ENCODE measurements at places on chromosomes 2 and 18.
A peak's percentile ranks its signal among the peaks of the same experiment; 100 is the strongest.

DNA sequence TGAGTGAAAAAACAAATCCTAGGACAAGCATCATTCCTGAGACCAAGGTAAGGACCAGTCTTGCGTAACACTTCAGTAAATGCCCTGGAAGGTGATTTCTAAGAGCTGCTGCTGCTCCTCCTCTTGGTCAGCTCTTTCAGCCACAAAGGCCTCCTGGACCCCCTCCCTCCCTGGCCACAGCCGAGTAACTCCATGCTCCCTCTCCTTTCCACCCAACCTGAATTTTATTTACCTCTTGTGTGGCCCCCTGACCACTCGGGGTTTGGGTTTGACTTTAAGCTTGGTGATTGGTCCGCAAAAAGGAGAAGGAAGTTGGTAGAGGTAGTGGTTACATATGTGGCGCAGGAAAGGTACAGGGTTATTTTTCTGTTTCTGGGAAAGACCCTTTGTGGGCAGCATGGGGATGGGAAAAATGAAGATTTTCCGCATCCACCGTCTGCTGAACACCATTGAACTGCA is 9.2 kb downstream of the HTRA2 start:
- no peak for DNase-seq

DNA sequence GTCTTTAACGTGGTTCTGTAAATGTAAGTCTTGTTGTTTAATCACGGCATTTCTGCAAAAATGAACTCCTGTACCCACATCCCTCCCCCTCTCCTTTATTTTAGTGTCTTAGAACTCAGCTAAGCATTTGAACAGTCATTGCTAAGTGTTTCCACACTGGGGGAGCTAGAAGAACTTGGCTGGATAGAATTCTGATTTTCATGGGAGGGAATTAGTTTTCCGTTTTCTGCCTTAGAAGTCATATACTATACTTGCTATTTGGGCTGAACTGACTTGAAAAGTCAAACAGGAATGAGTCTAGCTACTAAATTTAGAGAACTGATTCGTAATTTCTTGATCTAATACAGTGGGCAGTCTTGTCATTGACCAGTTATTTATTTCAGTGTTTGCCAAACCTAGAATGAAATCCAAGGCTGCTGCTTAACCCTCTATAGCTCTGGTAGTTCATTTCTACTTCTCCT is 61.1 kb downstream of the FMNL2 start:
- DNase-seq: no peak

- no peak for DNase-seq
These were observed 62.1 kb downstream of the NUP35 start for GRCh38 chr2:183186296-183186695.

DNA sequence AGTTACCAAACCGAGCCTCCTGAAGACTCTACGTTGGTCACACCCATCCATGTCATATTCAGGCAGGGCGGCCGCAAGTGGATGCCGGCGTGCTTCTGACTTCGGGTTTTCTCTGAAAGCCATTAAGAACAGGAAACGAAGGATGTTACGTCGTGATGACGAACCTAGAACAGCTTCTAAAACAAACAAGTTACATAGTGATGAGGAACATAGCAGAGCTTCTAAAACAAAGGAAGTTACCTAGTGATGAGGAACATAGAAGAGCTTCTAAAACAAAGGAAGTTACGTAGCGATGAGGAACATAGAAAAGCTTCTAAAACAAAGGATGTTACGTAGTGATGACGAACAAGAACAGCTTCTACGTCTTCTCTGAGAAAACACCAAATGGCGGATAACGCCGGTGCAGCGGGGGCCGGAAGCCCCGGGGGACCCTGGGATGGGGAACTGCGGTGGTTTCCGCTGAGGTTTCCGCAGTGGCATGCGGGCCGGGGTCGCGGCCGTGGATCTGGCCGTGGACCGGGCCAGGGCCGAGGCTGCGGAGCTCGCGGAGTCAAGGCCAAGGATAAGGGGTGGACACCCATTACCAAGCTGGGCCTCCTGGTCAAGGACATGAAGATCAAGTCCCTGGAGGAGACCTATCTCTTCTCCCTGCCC is 141.1 kb downstream of the SOCS6 start:
- no peak for DNase-seq

GRCh38 chr2:64276417-64277095 is 132.3 kb upstream of the PELI1 start:
- DNase-seq: no peak

DNA sequence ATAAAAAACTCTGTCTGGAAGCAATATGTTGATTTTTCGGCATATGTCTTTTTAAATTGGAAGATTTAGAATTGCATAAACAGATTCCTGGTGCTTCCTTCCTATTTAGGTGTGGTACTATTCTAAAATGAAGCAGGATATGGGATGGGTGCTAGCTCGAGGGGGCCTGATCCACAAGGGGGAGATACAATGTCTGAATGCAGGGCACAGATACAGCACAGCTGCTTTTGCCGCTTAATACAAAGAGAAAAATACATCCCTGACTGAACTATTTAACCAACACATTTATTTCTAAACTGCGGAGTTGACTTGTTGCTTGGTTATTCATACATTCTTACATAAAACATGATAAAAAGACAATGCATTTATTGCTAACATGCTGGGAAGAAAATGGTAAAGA is 169.1 kb downstream of the TMEFF2 start:
- no peak for DNase-seq

DNA sequence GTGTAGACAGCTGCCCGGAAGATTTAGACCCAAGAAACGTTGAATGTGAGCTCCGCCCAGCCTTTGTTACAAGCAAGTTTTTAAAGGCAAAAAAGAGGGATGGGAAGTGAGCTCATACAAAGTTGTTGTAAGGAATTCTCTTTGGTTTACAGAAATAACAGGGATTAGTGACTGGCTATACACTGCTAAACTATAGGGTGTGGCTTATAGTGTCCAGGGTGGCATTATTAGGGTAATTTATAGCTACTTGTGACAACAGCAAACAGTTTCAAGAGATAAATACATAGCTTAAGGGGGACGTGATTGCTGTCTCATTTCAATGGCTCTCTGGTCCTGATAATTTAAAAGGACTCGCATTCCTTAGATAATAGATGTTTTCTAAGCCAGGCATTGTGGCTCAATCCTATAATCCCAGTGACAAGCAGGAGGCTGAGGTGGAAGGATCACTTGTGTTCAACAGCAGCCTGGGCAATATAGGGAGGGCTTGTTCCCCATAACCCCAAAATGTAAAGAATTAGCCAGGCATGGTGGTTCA is 66.5 kb upstream of the TGIF1 start:
- DNase-seq: no peak

GRCh38 chr2:100563407-100564247 is 834 bp downstream of the PDCL3 start:
- no peak for DNase-seq

DNA sequence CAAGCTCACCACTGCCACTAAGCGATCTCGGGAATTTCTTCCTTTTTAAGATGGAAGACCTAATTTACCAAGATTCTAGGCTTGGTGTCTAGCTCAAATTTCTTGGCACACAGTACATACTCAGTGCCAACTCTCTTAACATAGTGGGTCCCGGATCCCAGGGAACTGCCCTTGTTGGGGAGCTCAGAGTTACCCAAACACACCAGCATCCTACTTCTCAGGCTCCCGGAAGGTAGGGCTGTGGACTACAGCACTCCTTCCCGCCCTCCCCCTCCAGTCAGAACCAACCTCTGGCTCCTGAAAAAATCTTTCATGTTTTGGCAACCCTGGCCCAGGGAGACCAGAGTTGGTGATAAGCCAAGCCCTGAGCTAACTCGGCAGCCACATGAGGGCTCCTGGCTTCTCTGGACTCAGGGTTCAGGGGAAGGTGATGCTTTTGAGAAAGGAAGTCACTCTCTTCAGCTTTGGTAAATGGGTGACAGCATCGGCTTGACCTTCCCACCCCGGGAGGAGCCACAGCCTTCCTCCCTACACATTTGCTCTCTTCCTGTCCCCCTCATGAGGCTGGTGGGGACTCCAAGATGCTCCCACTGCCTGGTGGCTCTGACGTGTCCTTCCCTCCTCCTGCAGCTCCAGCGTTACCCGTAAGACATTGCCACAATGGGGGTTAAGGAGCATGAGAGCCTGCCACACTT is 8.8 kb downstream of the ODC1 start:
- DNase-seq: no peak

GRCh38 chr2:97663626-97663961 is 250 bp downstream of the ACTR1B start:
- no peak for DNase-seq

- no peak for DNase-seq
These were observed 181.5 kb downstream of the EN1 start for GRCh38 chr2:118665784-118666529.

DNA sequence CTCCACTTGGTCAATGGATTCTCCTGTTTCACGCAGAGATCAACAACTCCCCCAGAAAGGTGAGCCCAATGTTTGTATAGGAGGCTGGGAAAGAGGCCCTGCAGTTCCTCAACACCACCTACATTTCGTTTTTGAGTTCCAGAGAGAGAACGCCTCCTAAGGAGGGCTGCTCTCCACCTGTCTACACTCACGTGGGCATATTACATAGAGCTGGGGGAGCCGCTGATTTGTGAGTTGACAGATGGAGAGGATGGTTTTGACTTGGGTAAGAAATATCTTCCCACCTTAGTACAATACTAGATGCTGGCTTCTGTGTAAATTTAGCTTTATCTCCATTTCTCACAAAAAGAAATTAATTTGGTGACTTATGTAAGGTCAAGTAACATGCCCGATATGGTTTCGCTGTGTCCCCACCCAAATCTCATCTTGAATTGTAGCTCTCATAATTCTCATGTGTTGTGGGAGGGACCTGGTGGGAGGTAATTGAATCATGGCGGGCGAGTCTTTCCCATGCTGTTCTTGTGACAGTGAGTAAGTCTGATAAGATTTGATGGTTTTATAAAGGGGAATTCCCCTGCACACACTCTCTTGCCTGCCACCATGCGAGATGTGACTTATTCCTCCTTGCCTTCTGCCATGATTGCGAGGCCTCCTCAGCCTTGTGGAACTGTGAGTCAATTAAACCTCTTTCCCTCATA is 274.5 kb upstream of the PXDN start:
- no peak for DNase-seq

GRCh38 chr2:167264380-167264779 is 376.1 kb downstream of the XIRP2 start:
- peak; percentile 2 for DNase-seq

DNA sequence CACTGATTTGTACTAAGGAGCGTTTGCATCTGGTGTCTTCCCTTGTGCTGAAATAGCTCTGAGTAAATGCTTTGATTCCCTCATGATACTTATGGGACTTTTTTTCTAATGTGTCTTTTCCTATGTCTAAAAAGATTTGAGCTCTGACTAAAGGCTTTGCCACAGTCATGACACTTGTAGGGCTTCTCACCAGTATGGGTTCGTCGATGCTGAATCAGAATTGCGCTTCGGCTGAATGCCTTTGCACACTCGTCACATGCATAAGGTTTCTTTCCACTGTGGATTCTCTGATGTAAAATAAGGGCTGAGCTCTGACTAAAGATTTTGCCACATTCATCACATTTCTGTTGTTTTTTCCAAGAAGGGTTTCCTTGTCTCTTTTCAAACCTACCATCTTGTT is 8.0 kb downstream of the ZNF396 start:
- no peak for DNase-seq

DNA sequence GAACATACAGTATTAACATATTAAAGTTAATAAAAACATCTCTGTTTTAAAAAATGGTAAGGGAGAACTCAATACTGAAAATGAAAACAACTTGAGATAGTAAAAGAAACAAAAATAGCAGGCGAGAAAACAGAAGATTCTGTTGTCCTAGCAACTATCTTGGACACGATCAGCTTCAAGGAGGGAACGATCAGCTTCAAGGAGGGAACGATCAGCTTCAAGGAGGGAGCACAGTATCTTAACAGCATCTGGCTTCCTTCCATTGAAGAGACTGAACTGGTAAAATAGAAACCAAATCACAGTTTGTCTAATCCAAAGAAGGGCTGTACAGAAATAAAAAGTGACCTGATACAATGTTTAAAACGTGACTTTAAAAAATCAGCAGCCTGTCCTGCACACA is 51.8 kb downstream of the NDUFA10 start:
- DNase-seq: no peak
